ENCODE measurements at places on chromosomes 11 and 22. TPM values are rescaled to one million over a fixed set of nuclear protein-coding genes. Genes with fewer than 3 reads are reported as not detected.

- DNase-seq = no peak
Observed at GRCh38 chr11:128244871-128245270, 342.5 kb downstream of the ETS1 start.

DNA sequence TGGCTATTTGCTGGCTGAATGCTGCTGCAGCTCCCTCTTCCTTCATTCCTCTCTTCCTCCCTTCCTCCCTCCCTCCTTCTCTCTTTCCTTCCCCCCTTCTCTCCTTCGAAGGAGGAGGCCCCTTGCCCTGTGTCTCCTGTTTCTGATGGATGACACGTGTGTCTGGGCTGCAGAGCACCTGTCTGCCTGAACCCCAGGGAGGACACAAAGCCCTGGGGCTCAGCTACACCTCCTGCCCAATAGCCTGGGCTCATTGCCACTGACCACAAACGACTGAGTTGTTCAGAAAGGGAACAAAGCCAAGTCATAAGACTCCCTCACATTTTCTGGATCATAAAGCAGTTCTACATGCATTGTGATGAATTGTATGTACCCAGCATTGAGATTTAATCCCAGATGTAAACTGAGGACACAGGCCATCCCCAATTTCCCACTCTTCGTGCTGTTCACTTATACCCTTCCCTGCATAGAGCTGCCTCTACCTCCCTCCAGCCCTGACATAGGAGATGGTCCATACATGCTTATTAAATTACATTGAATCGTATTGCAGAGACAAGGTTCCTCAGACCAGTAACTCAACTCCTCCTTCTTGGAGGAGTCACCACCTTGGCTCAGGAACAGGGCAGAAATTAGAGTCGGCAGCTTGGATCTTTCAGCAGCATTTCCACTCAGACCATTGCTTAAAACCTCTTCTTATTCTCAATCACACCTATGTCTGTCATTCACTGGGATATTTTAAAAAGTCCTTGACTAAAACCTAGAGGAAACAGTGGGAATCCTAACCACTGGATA, 1.2 kb downstream of the CSRP3 start:
- no peak for DNase-seq

- DNase-seq = no peak
Observed at GRCh38 chr11:64747961-64748665, 4.2 kb upstream of the RASGRP2 start.

SLC6A5 gene
- 0.21 TPM for polyA plus RNA-seq

DNA sequence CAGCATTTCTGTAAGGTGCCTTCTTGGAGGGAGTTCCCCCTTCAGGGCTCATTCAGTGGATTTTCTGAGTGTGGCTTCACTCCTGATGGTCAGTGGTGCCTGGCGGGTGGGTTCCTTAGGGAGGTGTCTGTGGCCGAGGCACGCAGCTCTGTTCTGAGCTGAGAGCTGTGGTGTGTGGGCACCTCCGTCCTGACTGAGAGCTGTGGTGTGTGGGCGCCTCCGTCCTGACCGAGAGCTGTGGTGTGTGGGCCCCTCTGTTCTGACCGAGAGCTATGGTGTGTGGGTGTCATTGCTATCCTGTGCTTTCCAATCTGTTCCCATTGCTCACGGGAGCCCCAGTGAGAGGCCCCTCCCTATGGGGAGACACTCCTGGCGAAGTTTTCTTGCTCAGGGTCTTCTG, 39.8 kb downstream of the MUC6 start:
- no peak for DNase-seq

ZNF214 gene
- polyA plus RNA-seq = 12.9 TPM

GRCh38 chr11:72009156-72009555, 10.4 kb downstream of the IL18BP start:
- DNase-seq = no peak

- DNase-seq = no peak
Observed at GRCh38 chr22:35708453-35708852, 9.2 kb upstream of the APOL5 start.

- DNase-seq = no peak
Observed at GRCh38 chr22:29313576-29314466, 1.7 kb downstream of the RASL10A start.
